BE2C (cell line): ENCODE measurements at places on chromosomes 1 and 21.
A peak's percentile ranks its signal among the peaks of the same experiment; 100 is the strongest.

- DNase-seq: no peak
These were observed 3.7 kb upstream of the JAM2 start for GRCh38 chr21:25635310-25635709.

DNA sequence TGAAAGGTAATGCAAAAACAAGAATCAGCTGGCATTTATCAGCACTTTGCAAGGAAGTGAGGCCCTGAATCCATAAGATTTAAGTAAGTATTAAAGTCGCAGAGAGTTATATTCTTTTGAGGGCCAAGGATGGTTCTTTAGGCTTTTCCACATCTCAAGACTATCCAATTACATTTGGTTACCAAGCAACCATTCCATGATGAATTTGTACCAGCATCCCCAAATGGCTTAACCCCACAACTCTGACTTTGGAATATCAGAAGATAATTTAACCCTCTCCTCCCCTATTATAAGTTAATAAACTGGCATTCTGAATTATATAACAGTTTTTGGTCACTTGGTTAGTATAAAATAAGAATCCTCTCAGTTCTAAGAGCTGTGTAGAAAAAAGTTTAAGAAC is 2.8 kb downstream of the PHTF1 start:
- DNase-seq: no peak

DNA sequence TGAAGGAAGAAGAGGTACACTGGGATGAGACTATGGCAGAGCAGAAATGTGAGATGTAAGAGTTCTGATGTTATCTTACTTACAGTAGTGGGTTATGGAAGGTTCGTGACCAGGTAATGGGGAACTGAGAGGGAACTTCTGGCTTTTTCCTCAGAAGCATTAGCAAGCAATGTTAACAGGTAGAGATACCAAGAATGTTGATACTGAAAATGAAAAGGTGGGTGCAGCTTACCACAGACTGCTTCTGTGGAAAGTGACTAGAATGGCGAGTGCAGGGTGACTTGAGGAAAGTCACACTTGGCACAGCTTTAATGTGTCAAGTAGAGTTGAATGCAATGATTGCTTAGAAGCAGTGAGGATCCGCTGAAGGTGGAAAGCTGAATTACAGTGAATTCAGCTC is 70.8 kb downstream of the PLA2G4A start:
- DNase-seq: no peak

DNA sequence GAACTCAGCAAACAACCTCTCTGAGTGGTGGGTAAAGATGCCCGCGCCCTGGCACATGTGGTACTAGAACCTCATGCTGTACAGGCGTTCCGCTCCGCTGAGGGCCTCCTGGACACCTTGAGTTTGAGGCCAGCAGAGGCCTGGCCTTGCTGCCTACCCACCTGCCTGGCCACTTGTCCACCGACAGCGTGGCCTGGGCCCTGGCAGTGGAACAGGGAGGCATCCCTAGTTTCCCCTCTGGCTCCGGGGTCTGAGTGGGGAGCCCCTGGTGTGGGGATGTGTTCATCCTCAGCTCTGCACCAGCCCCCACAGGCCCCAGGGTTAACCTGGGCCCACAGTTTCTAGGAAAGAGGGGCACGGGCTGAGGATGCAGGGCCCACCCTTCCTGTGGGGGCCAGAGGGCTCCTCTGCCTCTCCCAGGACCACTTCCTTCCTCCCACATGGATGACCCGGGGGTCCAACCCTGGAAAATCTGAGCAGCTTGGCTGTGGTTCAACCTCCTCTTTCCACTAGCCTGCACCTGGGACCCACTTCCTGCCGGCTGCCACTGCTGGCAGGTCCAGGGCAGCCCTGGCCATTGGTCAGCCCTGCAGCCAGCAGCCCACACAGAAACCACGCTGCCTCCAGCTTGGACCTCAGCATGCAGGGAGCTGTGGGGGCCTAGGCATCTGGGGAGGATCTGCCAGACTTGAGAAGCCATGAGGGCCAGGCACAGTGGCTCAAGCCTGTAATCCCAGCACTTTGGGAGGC is 53.3 kb upstream of the COL18A1 start:
- no peak for DNase-seq

- DNase-seq: no peak
These were observed 42.1 kb upstream of the LAX1 start for GRCh38 chr1:203722909-203723308.

DNA sequence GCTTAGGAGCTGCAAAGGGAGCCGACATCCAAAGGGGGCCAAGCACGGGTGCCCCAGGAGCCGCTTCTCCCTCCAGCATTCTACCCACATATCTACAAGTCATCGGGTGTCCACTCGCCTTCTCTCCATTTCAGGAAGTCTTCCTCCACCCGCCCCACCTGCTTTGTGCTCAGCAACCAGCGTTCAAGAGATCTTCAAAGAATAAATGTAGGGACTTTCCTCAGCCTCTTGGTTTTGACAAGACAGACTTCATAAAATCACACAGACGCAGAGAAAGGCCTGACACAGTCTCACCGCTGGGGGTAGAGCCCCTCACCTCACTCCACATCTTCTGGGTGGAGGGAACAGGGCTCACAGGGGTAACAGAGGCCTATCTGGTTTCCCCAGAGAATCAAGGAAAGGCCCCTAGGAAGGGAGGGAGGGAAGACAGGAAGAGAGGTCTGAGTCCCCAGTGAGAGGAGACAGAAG is 49.5 kb downstream of the SSBP3 start:
- no peak for DNase-seq

DNA sequence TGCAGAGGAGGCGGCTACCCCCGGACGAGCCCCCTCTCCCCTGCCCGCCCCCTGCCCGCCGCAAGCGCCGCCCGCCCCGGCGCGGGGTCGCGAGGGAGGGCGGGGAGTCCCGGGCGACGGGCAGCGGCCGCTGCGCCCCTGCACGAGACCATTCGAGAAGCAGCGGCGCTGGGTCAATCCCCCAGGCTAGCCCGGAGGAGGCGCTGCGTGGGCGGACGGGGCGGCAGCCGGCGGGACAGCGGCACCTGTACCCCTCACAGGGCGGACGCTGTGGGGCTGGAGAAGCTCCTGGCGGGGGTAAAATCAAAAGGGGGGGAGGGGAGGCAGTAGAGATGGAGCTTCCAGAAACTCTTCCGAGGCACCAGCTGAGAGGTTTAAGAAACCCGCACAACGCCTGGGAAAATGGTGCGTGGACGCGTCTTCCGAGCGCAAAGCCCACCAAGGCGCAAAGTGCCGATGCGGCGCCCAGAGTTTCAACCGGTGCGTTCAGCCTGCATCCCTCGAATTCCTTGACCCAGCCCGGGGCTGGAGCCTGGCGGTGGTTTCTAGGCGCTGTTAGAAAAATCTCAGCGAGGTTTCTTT is at the start of gene PLPPR5:
TSS of gene PLPPR5 (minus strand) at position 1 of the 582 bp plus-strand sequence. CDS start 190 bp downstream, outside the sequence.
- DNase-seq: peak; percentile 78

GRCh38 chr21:26444646-26445045 is 128.4 kb downstream of the CYYR1 start:
- no peak for DNase-seq

GRCh38 chr1:227351443-227351842 is 33.2 kb upstream of the CDC42BPA start:
- DNase-seq: peak; percentile 40

DNA sequence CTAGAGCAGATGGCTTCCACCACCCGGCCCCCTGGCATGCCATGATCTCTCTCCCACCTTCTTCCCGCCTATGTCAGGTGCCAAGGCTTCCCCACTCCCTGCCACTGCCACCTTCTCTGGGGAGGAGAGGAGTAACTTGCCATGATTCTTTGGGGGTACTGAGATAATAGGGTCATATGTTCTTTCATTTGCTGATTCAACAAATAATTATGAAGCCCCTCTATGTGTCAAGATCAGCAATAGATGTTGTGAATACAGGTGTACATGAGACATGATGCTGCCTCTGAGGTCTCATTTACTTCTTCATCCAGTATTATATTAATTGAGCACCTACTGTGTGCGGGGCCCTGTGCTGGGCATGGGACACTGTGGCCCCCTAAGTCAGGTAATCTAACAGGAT is 6.0 kb upstream of the VWA5B1 start:
- no peak for DNase-seq
